ENCODE measurements at places on chromosomes 2 and 18.

DNA sequence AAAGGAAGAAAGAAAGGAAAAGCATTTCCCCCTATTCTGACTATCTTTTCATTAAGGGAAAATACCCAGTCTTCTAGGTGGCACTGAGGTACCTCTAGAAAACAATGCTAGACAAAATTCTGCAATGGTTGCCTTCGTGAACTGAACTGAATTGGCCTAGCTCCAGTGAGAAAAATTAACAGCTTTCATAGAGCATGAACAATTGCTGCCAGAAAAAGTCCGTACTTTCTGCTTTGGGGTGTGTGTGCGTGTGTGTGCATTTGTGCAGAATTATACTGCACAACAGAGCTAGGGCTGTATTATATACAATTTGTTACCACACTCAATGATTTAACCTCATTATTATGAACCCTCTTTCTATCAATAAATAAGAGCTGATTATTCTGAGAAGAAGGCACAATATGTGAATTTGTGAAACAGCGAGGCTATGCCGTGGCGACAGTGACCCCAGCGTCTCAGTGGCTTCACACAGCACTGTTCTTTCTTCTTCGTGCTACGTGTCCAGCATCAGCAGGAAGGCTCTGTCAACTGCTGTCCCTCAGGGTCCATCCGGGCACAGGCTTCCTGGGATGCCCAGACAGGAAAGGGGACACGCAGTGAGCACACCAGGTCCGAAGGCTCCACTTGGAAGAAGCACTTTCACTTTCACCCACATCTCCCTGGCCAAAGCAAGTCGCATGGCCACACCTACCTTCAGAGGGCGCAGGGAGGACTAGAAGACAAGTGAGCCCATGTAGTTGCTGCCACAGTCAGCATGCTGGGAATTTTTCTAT, 47.5 kb downstream of the PTGR3 start:
- no peak for DNase-seq

GRCh38 chr2:127675331-127676261, at the start of gene LIMS2:
LIMS2 (minus strand) TSS chr2:127675530; CDS start chr2:127675024, 506 bp downstream.
- no peak for DNase-seq

GRCh38 chr2:100146657-100146960, 4.2 kb upstream of the AFF3 start:
- no peak for DNase-seq

- DNase-seq, result no peak
Observed at GRCh38 chr2:106839849-106840595, 45.9 kb downstream of the ST6GAL2 start.

GRCh38 chr2:185284696-185285095, 453.9 kb upstream of the FSIP2 start:
- DNase-seq, result no peak

DNA sequence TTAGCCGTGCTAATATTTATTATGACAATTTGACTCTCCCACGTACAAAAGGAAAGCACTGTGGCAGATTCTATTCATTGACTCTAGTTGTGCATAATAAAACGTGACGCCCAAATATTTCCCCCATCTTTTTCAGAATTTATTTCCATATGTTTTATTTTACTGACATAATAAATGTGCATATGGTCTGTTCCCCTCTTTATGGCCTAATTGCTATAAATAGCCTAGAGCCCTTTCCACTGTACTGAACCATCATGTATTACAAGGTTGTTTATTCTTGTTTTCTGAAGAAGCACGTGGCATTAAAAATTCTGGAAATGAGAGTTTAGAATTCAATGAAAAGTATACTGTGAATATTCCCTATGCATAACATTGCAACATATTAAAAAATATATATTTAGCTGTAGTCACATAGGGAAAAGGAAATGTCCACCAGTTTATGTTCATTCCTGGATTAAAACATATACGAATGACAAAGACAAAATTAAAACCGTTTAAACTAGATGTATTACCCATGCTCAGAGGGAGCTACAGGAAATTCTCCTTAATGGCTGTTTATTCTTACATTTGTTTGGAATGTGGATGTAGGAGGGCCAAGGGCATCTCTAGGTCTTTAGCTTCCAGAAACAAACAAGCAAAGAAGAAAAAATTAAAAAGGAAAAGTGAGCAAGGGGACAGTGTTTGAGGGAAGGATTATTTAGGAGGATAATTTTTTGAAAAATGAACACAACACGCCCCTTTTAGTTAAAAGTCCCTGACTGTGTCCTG, 122.1 kb upstream of the MMADHC start:
- DNase-seq, result no peak

GRCh38 chr2:120546048-120546864, 189.4 kb upstream of the GLI2 start:
- DNase-seq, result no peak

DNA sequence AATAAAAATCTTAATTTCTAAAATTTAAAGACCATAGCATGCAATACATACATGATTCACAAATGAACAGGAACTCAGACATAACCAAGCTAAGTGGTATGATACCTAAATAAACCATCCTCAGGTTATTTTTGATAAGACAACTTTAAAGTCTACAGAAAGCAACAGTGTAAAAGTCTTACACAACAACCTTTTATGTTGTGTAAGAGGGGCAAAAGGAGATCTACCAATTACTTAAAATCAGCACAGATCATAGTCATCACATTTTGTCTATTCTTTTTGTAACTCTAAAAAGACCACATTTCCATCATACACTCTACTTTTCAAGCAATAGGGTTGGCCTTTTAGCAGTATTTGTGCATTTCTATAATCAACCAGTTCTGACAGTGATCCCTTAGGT, 16.3 kb downstream of the SP3 start:
- DNase-seq, result no peak

DNA sequence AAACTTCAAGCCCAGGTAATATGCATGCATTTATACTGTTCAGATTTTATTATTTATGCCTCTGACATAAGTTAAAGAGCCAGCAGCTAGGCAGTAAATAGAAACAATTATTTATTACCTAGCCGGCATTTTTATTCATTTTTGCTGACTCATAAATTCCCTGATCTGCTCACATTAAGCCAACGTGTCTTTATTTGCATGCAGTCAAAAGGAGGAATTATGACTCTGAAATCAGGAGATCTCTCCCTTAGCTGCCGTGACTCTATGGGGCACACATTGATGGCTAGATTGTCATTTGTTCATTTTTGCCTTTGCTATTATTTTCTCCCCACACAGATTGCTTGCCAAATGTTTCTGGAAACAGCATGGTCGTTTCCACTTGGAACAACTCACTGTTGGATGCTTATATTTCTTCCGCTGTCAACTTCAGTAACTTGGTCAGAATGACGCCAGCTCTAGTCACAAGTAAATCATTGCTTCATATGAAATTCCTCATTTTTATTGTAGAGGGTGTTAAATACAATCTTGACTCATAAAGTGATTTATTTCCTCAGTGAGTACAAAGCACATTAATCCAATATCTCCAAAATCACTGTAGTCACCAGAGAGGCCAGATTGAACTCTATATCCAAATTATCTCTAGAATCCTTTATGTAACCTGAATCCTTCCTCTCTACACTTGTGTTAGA, 15.9 kb upstream of the ZBTB14 start:
- no peak for DNase-seq

GRCh38 chr18:44733754-44734465, 53.2 kb downstream of the SETBP1 start:
- DNase-seq, result no peak

DNA sequence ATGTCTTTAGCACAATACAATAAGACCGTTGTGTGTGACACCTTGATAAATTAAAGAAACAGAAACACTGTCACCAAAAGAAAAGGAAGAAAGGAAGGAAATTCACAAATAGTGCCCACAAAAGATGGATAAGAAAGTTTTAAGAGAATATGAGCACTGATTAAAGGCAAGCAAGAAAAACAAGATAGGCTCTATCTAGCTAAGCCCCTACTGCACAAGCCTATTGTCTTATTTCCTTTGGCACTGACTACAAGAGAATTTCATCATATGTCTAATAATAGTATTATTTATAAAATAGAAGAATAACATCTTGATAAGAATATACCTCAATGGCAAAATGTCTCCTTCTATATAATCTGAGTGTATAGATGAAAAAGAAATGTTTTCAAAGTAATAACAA, 335.7 kb downstream of the NCKAP5 start:
- DNase-seq, result no peak

- no peak for DNase-seq
Observed at GRCh38 chr2:234247453-234248180, 197.1 kb downstream of the SPP2 start.

GRCh38 chr2:144944546-144945220, 424.8 kb upstream of the ZEB2 start:
- no peak for DNase-seq

DNA sequence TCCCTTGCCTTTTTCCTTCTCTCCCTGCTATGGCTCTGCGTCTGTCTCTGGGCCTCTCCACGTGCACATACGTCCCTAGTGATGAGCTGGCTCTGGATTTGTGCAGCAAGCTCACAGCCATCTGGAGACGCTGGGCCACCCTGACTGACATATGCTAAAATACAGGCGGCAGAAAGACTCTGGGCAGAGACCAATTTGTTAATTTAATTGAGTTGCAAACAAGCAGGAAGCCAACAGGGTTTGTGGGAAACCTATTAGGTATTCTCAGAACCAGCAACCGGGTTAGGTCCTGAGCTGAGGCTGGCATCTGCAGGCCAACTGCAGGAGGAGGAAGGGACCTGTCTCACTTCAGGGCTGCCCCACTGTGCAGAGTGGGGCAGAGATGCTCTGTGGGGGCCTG, 53.5 kb upstream of the SMAD2 start:
- no peak for DNase-seq

- DNase-seq, result no peak
Observed at GRCh38 chr2:16135196-16135912, 195.0 kb downstream of the MYCN start.

- DNase-seq, result no peak
Observed at GRCh38 chr2:68749345-68749744, 14.7 kb downstream of the ARHGAP25 start.

- no peak for DNase-seq
Observed at GRCh38 chr2:196268025-196268424, 96.6 kb upstream of the STK17B start.

- no peak for DNase-seq
Observed at GRCh38 chr2:158783923-158784322, 11.2 kb upstream of the DAPL1 start.

DNA sequence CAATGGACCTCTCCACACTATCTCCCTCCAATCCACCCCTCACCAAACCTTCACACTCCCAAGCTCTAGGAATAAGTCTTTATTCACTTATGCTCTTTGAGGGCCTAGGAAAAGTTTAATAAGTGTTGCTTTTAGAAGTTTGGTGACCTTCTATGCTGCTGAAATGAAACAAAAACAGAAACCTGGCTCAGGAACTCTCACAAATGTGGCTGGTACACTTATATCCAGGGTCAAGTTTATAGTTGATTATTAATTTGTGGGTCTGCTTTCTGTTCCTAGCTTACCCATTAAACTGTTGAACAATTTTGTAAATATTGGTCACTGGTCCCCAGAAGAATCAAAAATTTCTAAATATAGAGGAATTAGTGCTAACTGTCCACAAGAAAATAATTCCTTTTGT, 14.2 kb upstream of the ANKRD44 start:
- no peak for DNase-seq

- no peak for DNase-seq
Observed at GRCh38 chr2:178363252-178363651, 87.7 kb downstream of the PRKRA start.

DNA sequence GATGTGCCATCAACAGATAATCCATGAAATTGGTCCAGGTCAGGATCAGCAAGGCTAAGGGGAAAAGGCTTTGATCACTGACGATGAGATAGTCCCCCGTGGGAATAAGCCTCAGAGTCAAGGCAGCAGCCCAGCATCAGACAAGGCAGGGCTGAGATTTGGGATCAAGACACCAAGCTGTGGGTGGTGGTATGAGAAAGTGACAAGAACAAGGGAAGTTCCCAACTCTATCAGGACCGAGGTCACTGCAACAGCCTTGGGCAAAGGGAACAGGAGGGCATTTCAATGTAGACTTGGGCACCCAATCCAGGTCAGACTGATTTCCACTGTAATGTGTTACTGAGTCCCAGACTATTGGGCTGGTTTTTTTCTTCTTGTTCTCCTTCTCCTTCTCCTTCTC, 18.7 kb downstream of the PLEK start:
- no peak for DNase-seq

DNA sequence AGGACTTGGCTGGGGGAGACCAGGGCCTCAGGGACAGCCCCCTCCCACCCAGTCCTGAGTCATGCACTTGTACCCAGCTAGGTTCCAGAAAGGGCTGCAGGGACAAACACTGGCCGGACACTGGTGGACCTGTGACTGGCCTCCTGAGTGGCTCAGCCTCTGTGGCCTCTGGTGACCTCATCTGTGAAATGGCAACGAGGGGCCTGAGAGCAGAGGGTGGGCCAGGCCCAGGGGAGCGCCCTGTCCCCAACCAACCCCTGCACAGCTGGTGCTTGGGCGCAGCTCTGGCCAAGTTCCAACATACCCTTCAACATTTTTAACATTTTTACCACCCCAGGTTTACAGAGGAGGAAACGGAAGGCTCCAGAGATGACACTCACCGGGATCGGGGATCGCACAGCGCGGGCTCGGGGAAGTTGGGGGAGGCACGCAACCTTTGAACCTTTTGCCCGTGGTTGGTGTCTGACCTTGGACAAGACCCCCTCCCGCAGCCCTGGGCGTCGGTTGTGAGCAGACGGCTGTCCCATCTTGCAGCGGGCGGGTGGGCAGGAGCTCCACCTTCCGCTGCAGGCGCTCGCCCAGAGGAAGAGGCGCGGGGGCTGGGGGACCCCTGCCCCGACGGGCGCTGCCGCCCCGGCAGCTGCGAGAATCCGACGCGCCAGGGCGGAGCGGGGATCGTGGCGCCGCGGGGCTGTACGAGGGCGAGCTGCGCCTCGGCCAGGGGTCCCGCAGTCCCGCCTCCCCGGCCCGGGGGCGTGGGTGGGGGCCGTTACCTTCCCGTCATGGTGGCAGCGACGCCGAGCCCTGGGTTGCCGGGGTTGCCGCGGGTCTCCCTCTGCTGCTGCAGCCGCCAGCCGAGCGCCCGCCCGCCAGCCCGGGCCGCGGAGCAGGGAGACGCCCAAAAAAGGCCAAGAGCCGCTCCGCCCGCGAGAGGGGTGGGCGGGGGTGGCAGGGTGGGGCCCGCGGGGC, 805 bp downstream of the LIMS2 start:
- no peak for DNase-seq

GRCh38 chr2:230738391-230738811, 25.8 kb downstream of the CAB39 start:
- no peak for DNase-seq

GRCh38 chr2:20171445-20171977, 53.4 kb downstream of the SDC1 start:
- DNase-seq, result no peak

- no peak for DNase-seq
Observed at GRCh38 chr18:30457156-30457555, 585.4 kb downstream of the DSC3 start.

DNA sequence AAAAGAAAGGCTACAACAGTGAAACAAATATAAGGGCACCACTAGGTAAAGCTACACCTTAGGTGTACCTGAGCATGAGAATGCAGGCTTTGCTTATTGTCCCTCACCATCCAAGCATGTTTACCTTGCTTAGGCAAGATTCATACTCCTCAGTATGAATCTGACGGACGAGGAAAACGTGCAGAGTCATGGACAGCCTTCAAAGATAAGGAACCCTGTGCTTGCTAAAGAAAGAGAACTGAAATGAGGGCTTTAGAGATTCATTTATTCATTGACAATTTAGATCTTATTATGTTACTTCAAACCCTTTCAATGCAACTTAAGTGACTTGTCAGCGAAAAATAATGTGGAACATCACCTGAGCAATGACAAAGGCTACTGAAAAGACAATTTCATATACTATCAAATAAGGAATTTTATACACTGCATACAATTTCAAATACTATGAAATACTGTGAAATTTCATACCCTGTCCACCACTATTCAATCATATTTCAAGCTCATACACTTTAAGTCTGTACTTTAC, 21.7 kb downstream of the CLASP1 start:
- no peak for DNase-seq

GRCh38 chr2:68762100-68762499, 27.5 kb downstream of the ARHGAP25 start:
- no peak for DNase-seq
